ENCODE measurements at places on chromosomes 3 and 15. TPM values are rescaled to one million over a fixed set of nuclear protein-coding genes. Genes with fewer than 3 reads are reported as not detected.

DNA sequence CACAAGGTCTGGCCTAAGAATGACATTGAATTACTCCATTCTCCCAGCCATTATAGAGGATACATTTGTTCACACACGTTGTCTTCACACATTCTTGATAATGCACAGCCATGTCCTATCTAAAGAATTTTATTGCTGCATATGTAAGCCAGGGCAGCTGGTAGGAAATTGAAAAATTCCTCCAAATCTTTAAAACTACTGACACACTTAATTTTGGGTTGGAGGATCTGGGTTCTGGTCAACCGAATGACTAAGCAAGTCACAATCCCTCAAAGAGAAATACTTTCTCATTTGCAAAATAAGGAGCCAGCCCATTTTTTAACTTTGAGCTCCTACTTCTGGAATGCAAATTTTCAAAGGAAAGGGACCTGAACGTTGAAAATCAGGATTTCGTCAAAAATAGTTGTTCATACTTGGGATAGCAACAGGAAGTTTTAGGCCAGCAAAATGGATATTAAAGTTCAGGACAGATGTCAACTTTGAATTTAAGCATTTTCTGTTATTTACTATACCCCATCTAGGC, 638.3 kb downstream of the NTRK3 start:
- H3K36me3 ChIP-seq: no peaks in the 10 kb centered on the region
- no peaks in the 10 kb centered on the region for H3K4me1 ChIP-seq
- H3K4me3 ChIP-seq: no peak overlapping the region
- H3K27me3 ChIP-seq: no peaks in the 10 kb centered on the region

DNA sequence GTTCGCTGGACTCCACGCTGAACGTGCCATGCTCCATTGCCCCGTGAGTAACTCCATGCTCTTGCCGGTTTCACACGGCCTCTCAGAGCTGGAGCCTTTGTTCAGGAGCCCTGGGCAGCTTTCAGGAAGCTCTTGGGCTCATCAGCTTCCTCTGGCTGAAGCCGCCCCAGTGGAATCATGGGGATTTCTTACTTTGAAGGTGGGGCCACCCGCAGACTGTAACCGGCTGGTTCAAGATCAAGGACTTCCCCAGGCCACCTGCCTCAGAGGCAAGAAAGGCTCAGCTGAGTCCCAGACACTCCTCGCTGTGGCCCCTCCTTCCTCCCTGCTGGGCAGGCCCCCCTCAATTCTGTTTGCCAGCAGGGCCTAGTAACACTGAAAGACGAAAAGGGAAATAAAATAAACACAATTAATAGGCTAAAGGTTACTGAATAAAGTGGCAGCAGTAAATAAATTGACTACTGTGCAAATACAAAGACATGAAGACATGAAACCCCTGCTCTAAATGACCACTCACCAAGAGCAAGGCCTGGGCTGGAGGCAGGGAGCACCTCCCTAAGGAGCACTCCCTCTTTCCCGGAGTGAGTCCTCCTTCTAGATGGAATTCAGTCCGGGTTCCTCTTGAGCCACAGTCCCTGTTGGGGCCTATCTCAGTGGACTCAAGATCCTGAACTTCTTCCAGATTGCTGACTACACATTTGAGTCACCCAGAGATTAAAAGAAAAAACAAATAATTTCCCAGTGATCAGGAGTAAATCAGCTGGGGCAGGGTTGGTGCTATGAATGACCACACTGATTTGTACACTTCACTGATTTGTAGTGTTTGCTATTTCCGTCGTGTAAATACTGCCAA, 51.0 kb downstream of the ZDHHC19 start:
- no peak overlapping the region for H3K4me3 ChIP-seq
- no peaks in the 10 kb centered on the region for H3K36me3 ChIP-seq
- peaks cover 12% of the 10 kb centered on the region for H3K27me3 ChIP-seq
- peak overlapping the region; percentile 92 for H3K27ac ChIP-seq
- DNase-seq: peak; percentile 25
- peaks cover 13% of the 10 kb centered on the region for H3K4me1 ChIP-seq

DNA sequence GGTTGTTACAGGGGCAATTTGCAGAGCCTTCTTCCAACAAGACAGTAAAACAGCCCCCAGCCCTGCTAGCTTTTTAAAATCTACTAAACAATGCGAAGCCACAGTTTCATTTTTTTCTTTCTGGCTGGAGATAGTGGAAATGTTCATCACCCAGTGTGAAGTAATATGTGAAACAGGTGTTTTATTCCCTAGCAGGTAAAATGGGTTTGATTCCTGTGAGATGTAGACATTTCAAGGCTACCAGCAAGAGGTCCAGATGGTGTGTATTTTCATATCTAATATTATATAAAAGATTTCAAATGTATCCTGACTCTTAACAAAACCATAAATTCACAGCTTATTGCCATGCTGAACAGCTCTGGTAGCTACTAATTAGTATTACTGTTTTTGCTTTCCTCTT, 160.3 kb downstream of the SATB1 start:
- H3K4me3 ChIP-seq: no peak overlapping the region
- no peak for DNase-seq
- H3K36me3 ChIP-seq: peaks cover 1% of the 10 kb centered on the region
- no peak overlapping the region for H3K27ac ChIP-seq
- no peaks in the 10 kb centered on the region for H3K4me1 ChIP-seq
- no peaks in the 10 kb centered on the region for H3K27me3 ChIP-seq

DNA sequence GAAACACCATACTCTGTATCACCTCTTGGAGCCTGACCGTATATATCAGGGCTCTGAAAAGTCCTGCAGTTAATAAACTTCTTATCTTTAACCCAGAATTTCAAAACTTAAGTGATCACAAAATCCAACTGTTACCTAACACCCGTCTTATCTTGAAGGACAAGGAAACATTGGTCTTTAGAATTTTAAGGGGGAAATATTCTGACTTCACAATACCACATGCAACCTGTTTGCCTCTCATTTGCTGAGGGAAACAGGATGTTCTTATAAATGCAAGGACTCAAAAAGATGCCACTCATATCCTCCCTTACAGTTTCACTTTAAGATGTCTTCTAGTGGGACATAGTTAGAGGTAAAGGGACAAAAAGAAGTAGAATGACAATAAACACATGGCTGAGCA, 67.9 kb downstream of the CRTC3 start:
- no peak for DNase-seq
- H3K36me3 ChIP-seq: peaks cover 5% of the 10 kb centered on the region
- peaks cover 3% of the 10 kb centered on the region for H3K4me1 ChIP-seq
- no peak overlapping the region for H3K4me3 ChIP-seq
- H3K27me3 ChIP-seq: no peaks in the 10 kb centered on the region
- no peak overlapping the region for H3K27ac ChIP-seq

DNA sequence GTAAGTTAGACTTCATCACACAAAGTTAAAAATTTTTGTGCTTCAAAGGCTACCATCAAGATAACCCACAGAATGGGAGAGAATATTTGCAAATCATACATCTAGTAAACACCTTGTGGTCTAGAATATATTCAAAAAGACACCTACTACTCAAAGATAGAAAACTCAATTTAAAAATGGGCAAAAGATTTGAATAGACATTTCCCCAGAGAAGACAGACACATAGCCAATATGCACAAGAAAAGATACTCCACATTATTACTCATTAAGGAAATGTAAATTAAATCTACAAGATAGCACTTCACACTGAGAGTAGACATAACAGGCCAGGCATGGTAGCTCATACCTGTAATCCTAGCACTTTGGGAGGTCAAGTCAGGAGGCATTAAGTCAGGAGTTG, 87.8 kb upstream of the MANF start:
- no peak for DNase-seq
- H3K4me1 ChIP-seq: no peaks in the 10 kb centered on the region
- H3K4me3 ChIP-seq: no peak overlapping the region
- H3K27ac ChIP-seq: no peak overlapping the region
- H3K36me3 ChIP-seq: peaks cover 19% of the 10 kb centered on the region

DNA sequence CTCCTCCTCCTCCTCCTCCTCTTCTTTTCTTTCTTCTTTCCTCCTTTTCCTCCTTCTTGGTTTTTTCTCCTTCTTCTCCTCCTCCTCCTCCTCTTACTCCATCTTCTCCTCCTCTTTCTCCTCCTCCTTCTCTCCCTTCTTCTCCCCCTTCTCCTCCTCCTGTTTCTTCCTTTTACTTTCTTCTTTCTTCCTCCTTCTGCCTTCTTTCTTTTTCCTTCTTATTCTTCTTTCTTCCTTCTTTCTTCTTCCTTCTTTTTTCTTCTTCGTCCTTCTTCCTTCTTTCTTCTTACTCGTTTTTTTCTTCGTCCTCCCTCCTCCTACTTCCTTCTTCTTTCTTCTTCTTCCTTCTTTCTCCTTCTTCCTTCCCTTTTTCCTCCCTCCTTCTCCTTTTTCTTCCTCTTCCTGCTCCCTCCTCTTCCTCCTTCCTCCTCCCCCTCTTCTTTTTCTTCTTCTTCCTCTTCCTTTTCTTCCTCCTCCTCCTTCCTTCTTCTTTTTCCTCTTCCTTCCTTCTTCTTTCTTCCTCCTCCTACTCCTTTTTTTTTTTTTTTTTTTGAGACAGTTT, 92.1 kb downstream of the SLMAP start:
- H3K36me3 ChIP-seq: peaks cover 1% of the 10 kb centered on the region
- no peaks in the 10 kb centered on the region for H3K27me3 ChIP-seq
- peak overlapping the region; percentile 56 for H3K27ac ChIP-seq
- DNase-seq: no peak

GRCh38 chr3:143601723-143602484, 246.4 kb downstream of the SLC9A9 start:
- peaks cover 4% of the 10 kb centered on the region for H3K27me3 ChIP-seq
- no peak for DNase-seq
- no peak overlapping the region for H3K27ac ChIP-seq

- no peak for DNase-seq
- no peak overlapping the region for H3K4me3 ChIP-seq
- H3K27me3 ChIP-seq: peaks cover 7% of the 10 kb centered on the region
- no peaks in the 10 kb centered on the region for H3K36me3 ChIP-seq
- no peak overlapping the region for H3K27ac ChIP-seq
- no peaks in the 10 kb centered on the region for H3K4me1 ChIP-seq
Observed at GRCh38 chr3:72530426-72530825, 317.8 kb downstream of the SHQ1 start.

DNA sequence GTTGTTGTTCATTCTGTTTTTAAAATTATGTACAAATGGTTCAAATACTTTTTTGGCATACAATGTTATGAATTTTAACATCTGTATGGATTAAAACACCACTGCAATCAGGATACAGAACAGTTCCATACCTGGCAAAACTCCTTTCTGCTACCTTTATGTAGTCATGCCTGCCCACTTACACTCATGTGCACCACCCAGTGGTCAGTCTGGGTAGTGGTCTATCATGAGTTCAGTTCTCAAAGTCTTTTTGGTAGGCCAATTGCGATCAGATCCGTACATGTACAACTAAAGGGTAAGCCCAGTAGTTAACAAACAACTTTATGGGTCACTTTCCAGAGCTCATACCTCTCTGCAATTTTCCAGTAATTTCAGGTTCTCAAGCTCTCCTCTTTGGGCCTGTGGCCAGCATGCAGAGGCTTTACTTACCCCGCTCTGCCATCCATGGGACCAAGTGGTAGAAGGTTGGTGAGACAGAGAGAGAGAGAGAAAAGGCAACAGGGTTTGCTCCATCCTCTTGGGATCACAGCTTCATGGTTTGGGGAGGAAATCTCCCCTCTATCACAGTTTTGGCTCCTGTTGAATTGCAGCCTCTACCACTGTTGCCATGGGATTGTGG, 63.9 kb upstream of the FAM98B start:
- no peaks in the 10 kb centered on the region for H3K4me1 ChIP-seq
- peak; percentile 59 for DNase-seq
- H3K27me3 ChIP-seq: peaks cover 3% of the 10 kb centered on the region
- no peak overlapping the region for H3K4me3 ChIP-seq

DNA sequence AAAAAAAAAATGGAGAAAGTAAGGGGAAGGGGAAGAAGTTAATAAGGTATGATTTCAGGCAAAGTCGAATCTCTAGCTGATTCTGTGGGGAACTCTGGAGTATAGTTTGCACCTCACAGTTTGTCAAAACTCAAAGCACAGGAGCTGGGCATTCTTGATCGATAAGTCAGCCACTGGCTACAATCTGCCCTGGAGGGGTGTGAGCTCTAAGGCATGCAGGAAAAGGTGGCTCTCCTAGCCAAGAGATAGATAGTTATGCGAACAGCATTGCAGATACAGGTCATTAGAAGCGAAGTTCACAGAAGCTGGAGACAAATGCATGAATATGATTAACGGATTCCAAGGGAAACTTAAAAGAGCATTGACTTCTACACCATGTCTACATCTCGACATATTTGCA, 952.6 kb downstream of the AGBL1 start:
- peaks cover 13% of the 10 kb centered on the region for H3K4me1 ChIP-seq
- H3K27me3 ChIP-seq: no peaks in the 10 kb centered on the region
- no peaks in the 10 kb centered on the region for H3K36me3 ChIP-seq
- H3K27ac ChIP-seq: no peak overlapping the region
- H3K4me3 ChIP-seq: no peak overlapping the region
- DNase-seq: no peak

DNA sequence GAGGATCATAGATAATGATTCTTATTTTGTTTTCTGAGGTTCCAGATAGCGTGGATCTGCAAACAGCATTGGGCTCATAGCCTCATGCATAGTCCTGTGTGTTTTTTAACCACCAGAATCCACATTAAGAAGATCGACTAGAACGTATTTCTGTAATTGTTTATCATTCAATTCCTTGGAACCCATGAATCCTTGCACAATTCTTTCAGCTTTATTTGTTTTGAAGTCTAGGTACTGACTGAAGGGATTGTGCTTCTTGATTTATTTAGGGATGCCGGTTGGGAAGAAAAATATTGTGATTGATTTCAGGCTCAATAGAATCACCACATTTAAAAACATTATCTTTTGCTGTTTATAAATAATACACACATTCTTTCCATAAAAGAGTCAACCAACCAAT, 314.6 kb upstream of the ZNF717 start:
- no peak overlapping the region for H3K27ac ChIP-seq
- H3K4me1 ChIP-seq: no peaks in the 10 kb centered on the region
- DNase-seq: no peak
- no peak overlapping the region for H3K4me3 ChIP-seq

GRCh38 chr15:95733931-95734330, 596.6 kb upstream of the NR2F2 start:
- DNase-seq: no peak
- no peak overlapping the region for H3K4me3 ChIP-seq
- H3K36me3 ChIP-seq: no peaks in the 10 kb centered on the region
- H3K27ac ChIP-seq: no peak overlapping the region

GRCh38 chr15:44009038-44009437, 182.2 kb downstream of the WDR76 start:
- H3K36me3 ChIP-seq: no peaks in the 10 kb centered on the region
- DNase-seq: no peak
- H3K27ac ChIP-seq: no peak overlapping the region
- H3K4me3 ChIP-seq: no peak overlapping the region
- H3K27me3 ChIP-seq: no peaks in the 10 kb centered on the region
- H3K4me1 ChIP-seq: peaks cover 2% of the 10 kb centered on the region

Gene GABRB3
- 23.2 TPM for total RNA-seq

Gene CCDC54
- not detected for total RNA-seq

Gene KLHL25
- 15.2 TPM for total RNA-seq

Gene CSPG5
- 2.5 TPM for total RNA-seq

Gene SNRPA1
- total RNA-seq: 70.6 TPM

Gene VWA5B2
- total RNA-seq: 67.9 TPM

Gene AADACL2
- total RNA-seq: not detected
